ENCODE measurements at places on chromosomes 6 and 20.

- DNase-seq = no peak
Measured at GRCh38 chr6:98836025-98836961, 1.9 kb downstream of the POU3F2 start.

DNA sequence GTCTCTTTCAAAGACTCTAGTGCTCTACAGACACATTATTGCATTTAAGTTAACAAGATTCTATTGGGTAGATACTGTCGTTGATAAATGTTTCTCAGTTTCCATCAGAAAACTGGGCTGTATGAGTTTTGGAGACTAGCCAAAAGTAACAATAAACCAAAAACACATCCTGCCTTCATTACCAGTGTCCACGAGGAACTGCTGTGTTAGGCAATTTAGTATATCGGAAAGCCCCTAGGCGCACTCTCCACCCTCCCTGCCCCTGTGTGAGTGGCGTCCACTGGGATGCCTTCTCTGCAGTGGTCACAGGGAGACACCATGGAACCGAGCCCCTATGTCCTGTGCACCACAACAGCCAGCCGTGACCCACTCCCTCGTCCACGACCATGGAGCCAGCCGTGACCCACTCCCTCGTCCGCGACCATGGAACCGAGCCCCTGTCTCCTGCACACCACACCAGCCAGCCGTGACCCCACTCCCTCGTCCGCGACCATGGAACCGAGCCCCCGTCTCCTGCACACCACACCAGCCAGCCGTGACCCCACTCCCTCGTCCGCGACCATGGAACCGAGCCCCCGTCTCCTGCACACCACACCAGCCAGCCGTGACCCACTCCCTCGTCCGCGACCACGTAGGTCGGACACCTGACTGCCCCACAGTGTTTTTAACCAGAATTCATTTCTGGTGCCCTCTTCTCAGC lies 35.3 kb downstream of the DLL1 start:
- no peak for DNase-seq

GRCh38 chr6:89970072-89970471 lies 75.8 kb downstream of the GJA10 start:
- DNase-seq = no peak

DNA sequence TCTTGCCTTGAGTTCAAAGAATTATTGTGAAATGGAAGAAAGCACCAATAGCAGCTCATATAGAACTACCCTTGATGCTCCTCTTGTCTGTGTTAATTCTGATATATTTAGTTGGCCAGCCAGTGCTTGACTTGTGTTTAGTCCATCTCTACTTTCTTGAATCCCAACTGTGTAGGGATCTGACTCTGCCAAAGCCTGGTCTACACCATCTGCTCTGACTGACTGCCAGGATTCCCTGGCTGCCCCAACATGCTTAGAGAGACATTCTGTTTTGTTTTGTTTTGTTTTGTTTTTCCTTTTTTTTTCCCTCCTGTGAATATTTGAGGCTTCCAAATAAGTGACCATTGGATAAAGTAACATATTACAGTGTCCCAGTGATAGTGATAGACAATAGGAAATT lies 953.7 kb upstream of the MANEA start:
- no peak for DNase-seq

DNA sequence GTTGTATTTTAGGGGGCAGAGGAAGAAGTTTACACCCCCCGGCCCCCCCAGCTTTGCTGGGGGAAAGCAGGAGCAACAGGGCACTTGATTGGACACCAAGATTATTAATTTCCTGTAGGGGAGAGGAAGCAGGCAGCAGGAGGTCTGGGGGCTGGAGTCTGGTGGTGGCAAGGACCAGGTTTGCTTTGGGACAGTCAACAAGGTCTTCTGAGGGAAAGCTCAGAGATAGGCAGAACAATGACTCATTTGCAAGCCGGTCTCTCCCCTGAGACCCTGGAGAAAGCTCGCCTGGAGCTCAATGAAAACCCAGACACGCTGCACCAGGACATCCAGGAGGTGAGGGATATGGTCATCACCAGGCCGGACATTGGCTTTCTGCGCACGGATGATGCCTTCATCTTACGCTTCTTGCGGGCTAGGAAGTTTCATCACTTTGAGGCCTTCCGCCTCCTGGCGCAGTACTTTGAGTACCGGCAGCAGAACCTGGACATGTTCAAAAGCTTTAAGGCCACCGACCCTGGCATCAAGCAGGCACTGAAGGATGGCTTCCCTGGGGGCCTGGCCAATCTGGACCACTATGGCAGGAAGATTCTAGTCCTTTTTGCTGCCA lies 1.6 kb downstream of the CLVS2 start:
- DNase-seq = no peak

- no peak for DNase-seq
Measured at GRCh38 chr6:72218125-72218524, 331.8 kb downstream of the RIMS1 start.

Data from activated gamma-delta T cell (primary cell).